Omental fat pad (tissue), 4 donors: ENCODE measurements at places on chromosomes 11 and 22.

DNA sequence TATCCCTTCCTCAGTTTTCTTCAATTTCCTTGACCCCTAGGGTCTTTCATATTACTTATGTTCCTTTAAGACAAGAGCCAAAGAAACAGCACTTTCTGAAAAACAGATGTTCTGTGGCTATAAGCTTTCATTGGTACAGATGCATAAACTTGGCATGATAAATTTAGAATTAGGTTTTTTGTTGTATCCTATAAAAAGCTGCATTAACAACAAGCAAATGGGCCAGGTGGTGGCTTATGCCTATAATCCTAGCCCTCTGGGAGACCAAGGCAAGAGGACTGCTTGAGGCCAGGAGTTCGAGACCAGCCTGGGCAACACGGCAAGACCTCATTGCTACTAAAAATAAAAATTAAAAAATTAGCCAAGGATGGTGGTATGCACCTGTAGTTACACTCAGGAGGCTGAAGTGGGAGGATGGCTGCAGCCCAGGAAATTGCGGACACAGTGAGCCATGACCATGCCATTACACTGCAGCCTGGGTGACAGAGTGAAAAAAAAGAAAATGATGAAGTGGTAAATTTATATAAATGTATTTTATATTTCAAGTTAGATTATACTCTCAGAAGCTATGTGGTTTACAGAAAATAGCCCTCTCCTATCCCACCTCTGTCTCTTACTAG is 18.3 kb downstream of the KMT5B start:
- DNase-seq, result no peak

DNA sequence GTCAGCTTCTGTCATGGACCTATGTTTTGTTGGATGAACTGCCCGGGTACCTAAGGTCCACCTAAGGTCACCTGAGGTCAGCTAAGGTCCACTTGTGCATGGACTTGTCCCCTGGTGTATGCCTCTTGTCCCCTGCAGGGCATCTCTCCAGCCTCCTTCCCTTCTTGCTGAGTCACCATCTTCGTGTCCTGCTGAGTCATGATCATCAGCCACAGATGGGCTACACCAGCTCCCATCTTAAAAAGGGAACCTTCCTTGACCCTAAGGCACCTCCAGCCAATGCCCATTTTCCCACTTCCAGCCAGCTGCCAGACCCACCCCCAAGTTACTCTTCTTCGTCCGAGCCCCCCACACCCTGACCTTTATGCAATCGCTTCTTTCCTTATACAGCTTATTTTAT is 544.9 kb downstream of the TBC1D22A start:
- no peak for DNase-seq

GRCh38 chr22:50400406-50400805 is 57.3 kb downstream of the PPP6R2 start:
- DNase-seq, result no peak

GRCh38 chr11:46222490-46223251 is 54.8 kb upstream of the CREB3L1 start:
- DNase-seq, result no peak

- DNase-seq, result no peak
These were observed 1.8 kb upstream of the ARHGEF17 start for GRCh38 chr11:73306069-73306841.
